Left ventricle myocardium inferior (tissue), 1 donor: ENCODE measurements at places on chromosomes 3 and 15.

GRCh38 chr15:40309344-40309862 is 1.7 kb upstream of the PLCB2 start:
- no peak overlapping the region for H3K4me3 ChIP-seq
- H3K4me1 ChIP-seq = peaks cover 20% of the 10 kb centered on the region
- no peaks in the 10 kb centered on the region for H3K36me3 ChIP-seq

- no peaks in the 10 kb centered on the region for H3K36me3 ChIP-seq
- no peaks in the 10 kb centered on the region for H3K27me3 ChIP-seq
- H3K4me3 ChIP-seq = no peak overlapping the region
- no peak for DNase-seq
Measured at GRCh38 chr15:49751191-49751590, 130.3 kb downstream of the DTWD1 start.

- DNase-seq = no peak
- H3K27me3 ChIP-seq = no peaks in the 10 kb centered on the region
- H3K36me3 ChIP-seq = peaks cover 47% of the 10 kb centered on the region
- no peaks in the 10 kb centered on the region for H3K4me1 ChIP-seq
Measured at GRCh38 chr3:197105786-197106185, 76.2 kb upstream of the MELTF start.

GRCh38 chr15:78763796-78764241 is 47.4 kb downstream of the ADAMTS7 start:
- DNase-seq = no peak
- no peaks in the 10 kb centered on the region for H3K36me3 ChIP-seq
- no peak overlapping the region for H3K27ac ChIP-seq
- H3K4me1 ChIP-seq = peaks cover 46% of the 10 kb centered on the region
- H3K27me3 ChIP-seq = no peaks in the 10 kb centered on the region

- no peaks in the 10 kb centered on the region for H3K4me1 ChIP-seq
- no peaks in the 10 kb centered on the region for H3K36me3 ChIP-seq
- no peak overlapping the region for H3K27ac ChIP-seq
Measured at GRCh38 chr15:80803580-80804525, 24.7 kb downstream of the CEMIP start.

GRCh38 chr15:69469467-69470201 is 17.0 kb downstream of the RPLP1 start:
- no peaks in the 10 kb centered on the region for H3K36me3 ChIP-seq
- no peak overlapping the region for H3K4me3 ChIP-seq
- H3K27ac ChIP-seq = no peak overlapping the region
- DNase-seq = no peak
- no peaks in the 10 kb centered on the region for H3K4me1 ChIP-seq

DNA sequence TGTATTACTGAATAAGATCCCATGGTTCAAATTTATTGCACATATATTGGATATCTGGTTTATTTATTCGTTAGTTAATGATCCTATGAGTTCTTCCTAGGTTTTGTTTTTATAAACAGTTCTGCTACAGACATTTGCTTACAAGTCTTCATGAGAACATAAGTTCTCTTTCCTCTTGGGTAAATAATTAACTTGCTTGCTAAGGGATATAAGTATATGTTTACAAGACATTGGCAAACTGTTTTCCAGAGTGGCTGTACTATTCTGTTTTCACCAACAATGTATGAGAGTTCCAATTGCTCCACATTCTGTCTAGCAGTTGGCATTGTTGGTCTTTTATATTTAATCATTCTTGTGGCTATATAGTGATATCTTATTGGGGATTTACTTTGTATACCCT is 341.8 kb upstream of the GBE1 start:
- peaks cover 5% of the 10 kb centered on the region for H3K4me1 ChIP-seq
- no peak overlapping the region for H3K4me3 ChIP-seq
- no peaks in the 10 kb centered on the region for H3K36me3 ChIP-seq

DNA sequence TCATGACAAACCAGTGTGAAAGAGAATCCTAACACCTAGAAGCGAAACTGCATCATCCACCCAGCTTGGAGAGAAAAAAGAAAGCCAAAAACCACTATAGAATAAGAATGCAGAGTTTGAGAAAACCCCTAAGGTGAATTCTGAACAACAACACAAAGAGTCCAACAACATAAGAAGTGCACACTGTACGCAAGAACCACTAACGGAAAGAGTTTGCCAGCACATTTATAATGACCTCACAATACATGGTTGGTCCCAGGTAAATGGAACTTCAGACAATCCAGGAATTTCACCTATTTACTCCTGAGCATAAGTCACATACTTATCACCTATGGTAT is 128.3 kb upstream of the BHLHE40 start:
- H3K4me3 ChIP-seq = no peak overlapping the region
- H3K27ac ChIP-seq = no peak overlapping the region

- no peaks in the 10 kb centered on the region for H3K4me1 ChIP-seq
- H3K4me3 ChIP-seq = no peak within 1 kb of the TSS
- no peaks in the 10 kb centered on the region for H3K27me3 ChIP-seq
- no peak within 1 kb of the TSS for H3K27ac ChIP-seq
- no peak for DNase-seq
Measured at GRCh38 chr15:59206623-59207183, at the start of gene LDHAL6B. Gene LDHAL6B, plus strand, starts transcription at chr15:59206843. Its CDS starts 98 bp downstream, at chr15:59206941.

DNA sequence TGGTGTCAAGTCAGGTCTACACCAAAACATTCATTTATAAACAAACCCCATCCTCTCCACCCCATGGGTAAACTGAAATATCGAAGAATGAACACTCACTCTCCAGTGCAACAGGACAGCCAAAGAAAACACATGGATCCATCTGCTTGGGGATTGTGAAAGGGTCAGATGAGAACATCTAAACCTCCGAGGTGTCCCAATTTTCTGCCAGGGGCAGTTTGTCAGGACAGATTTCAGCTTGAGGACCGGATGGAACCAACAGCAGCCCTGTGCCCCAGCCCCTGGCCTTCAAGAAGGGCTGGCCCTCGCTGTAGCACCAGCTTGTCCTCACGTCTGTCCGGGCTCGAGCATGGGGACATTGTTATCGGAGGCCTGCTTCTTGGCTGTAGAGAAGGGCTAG is 45.5 kb downstream of the PCSK6 start:
- H3K27ac ChIP-seq = peak overlapping the region; percentile 82
- peak; percentile 52 for DNase-seq
- H3K4me3 ChIP-seq = no peak overlapping the region
- no peaks in the 10 kb centered on the region for H3K27me3 ChIP-seq

GRCh38 chr3:52143156-52143555 is 11.1 kb downstream of the POC1A start:
- no peak overlapping the region for H3K4me3 ChIP-seq
- DNase-seq = no peak
- H3K36me3 ChIP-seq = no peaks in the 10 kb centered on the region
- H3K27me3 ChIP-seq = no peaks in the 10 kb centered on the region
- no peak overlapping the region for H3K27ac ChIP-seq
